ENCODE measurements at places on chromosomes 5 and 9.
A peak's percentile ranks its signal among the peaks of the same experiment; 100 is the strongest.

DNA sequence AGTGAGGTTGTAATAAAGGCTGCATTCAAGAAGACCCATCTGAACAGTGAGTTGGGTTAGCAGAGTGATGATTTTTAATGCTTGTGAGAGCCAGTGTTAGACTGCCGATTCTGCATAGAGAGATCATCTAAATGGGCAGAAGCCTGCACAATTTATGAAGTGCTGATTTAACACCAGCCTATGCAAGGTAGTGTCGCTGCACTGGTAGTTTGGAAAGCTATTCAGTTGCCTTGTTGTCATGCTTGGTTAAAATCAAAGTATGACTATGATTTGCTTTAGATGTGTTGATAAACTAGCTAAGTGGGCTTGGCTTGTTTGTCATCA is 379 bp upstream of the LRRTM2 start:
- DNase-seq: no peak

DNA sequence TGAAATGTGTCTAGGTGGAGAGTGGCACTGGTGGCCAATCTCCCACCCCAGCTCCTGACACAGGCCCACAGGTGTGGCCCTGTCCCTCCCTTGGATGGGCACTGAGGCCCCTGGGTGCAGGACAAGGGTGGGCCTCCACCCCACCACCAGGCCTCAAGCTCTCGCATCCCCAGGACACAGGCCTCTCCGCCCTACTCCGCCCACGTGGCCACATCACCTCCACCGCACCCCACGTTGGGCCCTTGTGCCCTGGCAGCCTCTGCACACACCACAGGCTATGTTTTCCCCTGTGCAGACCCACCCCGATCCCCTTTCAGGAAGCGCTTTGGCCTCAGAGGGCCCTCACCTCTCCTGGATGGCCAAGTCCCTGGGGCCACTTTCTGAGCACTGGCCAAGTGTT is 54.7 kb downstream of the SECISBP2 start:
- no peak for DNase-seq

GRCh38 chr5:138663561-138663960 is 88.4 kb upstream of the HSPA9 start:
- no peak for DNase-seq

DNA sequence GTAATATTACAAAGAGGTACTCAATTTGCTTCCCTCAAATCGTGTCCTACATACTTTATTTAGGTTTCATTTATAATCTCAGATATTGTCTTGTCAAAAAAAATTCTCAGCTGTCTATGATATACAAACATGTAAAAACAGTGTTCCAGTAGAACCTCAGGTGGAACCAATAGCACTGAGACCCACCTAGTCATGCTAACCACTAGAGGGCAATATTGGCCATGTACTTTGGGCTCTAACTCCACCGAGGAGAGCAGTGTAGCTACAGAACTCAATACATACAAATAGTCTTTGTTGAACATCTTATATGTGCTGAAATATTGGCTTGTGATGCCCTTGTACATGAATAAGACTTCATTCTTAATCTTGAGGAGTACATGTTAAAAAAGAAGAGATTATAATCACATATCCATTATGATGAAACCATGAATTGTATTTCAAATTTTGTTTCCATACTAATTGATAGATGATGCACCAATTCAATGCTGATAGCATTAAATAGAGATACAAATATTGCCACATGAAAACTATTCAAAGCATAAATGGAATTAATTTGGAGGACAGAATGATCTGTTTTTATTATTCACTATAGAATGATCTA is 71.2 kb upstream of the CNTLN start:
- DNase-seq: peak; percentile 64

GRCh38 chr9:117672369-117672768 is 31.8 kb upstream of the TLR4 start:
- DNase-seq: peak; percentile 91

DNA sequence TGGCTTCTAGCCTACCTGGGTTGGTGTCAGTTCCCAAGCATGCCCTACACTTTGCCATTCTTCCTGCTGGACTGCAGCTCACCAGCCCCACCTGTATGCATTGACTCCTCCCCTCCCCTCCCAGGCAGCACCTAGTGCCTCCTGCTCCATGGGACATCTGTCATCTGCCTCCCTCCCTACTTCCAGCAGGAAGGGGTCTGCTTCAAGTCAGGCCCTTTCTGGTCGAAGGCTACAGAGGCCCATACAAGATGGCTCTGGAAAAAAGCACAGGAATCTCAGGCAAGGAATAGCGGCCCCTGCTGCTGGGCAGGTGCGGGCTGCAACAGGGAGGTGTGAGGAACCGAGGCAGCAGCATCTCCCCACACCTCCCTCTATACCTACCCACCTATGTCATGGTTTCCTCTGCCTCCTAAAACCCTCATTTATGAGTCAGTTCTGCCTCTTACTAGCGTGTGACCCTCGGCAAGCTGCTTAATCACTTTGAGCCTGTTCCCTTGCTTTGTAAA is 19.7 kb downstream of the WWC1 start:
- DNase-seq: no peak

DNA sequence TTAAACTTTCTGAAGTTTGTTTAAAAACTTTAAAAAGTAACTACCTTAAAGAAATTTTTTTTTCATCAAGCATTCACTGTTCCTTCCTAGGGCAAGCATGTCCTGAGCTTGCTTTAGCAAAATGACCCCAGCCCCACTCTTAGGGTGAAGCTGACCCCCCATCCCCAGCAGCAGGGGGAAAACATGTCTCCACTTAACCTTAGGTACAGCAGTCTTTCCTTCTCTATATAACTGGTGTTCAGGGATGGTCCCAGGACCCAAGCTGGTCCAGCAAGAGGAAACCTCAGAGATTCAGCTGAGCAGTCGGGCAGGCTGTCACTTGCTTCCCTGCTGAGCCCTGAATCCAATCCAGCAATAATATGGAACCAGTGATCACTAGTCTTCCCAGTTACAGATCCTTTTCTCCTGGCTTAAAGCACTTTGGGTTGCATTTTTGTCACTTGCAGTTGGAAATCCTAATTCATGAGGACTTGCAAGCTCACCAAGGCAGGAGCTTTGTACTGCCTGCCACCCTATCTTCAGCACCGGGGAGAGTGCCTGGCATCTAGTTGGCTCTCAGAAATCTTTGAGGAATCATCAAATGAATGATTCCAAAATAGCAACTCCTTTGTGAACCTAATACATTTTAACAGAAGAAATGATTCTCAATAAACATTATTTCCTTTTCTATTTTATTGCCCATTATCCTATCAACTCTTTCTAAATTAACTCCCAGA is 91.2 kb downstream of the FSTL4 start:
- no peak for DNase-seq

DNA sequence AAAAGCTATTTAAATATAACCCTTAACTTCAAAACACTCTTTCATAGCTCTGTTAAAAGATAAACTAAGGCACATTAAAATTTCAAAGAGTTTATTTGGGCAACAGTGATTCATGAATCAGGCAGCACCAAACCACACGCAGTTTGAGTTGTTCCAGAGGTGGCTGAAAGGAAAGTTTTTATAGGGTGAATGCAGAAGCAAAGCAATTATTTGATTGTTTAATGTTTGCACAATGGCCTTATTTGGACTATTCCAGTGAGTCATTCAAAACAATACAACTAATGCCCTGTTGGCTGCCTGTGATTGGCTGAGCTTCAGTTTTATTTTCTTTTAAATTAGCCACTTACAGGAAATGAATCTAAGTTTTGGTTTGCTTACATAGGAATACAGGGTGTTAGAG is 125.3 kb downstream of the CEP120 start:
- DNase-seq: peak; percentile 0
